ENCODE measurements at places on chromosomes 5 and 9.

GRCh38 chr5:5678909-5679308 is 256.4 kb downstream of the ICE1 start:
- no peak for DNase-seq

GRCh38 chr5:7261900-7262299 is 134.0 kb upstream of the ADCY2 start:
- DNase-seq = no peak

DNA sequence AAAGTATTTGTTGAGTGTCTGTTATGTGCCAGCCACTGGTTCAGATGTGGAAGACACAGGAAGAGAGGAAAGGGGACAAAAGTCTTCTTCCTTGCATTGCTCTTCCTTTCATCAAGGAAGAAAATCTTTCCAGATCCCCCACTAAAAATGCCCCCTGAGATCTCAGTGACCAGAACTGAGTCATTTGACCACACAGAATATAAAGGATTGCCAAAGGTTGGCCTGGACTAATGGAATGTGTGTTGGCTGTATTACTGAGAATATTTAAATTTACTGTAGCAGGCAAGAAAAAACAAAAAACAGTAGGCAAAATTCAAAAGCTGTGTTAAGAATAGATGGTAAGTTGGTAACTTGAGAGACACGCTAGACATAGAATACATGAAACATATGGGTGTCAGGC is 10.0 kb upstream of the SEPTIN8 start:
- DNase-seq = no peak

- DNase-seq = no peak
These were observed 9.3 kb upstream of the ADRA1B start for GRCh38 chr5:159906943-159907342.

GRCh38 chr5:77218263-77218662 is 7.8 kb downstream of the PDE8B start:
- DNase-seq = no peak

DNA sequence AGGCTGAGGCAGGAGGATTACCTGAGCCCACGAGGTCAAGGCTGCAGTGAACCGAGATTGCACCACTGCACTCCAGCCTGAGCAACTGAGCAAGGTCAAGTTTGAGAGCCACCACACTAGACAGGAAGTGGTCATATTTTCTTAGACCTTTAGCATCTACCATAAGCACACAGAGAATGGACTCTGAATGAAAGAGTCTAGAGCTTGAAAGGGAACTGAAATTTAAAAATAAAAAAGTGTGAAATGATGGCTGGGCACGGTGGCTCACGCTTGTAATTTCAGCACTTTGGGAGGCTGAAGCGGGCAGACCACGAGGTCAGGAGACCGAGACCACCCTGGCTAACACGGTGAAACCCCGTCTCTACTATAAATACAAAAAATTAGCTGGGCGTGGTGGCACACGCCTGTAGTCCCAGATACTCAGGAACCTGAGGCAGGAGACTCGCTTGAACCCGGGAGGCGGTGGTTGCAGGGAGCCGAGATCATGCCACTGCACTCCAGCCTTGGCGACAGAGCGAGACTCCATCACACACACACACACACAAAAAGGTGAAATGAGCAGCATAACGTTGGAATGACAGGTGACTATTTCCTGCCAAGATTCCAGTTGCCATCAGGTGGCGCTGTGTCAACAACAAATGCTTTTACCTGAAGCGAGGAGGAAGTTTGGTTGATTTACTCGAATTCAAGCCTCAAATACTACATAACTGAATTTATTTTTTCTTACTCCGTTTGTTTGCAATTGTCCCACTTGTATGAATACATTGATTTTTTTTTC is 21.3 kb upstream of the AK3 start:
- peak; percentile 59 for DNase-seq

DNA sequence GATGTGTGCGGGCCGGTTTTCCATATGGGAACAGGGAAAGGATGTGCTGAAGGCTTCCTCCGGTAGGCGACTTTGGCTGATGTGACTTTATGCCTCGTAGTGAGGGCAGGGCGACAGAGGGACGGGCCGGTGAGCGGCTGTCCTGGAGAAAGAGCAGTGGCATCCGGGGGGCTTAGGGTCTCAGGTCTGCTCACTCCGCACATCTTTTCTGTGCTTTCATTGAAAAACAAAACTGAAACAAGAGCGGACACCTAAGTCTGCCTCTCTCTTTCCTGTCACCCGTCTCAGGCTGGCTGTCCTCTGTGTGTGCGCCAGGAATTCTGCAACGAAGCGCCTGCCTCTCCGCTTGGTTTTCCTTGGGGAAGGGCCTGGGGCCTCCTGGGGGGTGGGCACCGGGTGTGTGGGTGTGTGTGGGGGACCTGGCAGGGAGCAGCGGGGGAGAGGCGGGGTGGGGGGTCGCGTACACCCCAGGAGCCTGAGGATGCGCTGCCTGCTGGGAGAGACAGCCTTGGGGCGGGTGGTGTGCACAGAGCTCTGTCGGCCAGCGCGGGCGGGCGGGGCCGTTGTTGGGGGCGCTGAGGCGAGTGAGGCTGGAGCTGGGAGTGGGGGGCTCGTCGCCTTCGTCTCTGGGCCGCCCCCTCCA is 580 bp upstream of the PRRX2 start:
- DNase-seq = no peak

- DNase-seq = no peak
These were observed 140.6 kb upstream of the STC2 start for GRCh38 chr5:173468821-173469251.

DNA sequence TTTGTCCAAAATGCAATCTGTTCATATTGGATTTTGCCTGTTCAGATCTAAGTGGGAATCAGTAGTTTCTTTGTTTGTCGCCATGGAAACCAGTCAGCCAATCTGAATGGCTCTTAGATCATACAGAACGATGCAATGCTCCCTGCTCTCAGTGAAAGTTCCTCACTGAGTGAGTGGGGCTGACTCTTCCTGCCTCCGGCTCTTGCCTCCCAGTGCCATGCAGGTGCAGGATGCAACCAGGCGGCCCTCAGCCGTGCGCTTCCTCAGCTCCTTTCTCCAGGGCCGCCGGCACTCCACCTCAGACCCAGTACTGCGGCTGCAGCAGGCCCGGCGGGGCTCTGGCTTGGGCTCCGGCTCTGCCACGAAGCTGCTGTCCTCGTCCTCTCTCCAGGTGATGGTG is at the start of gene PTPDC1:
Gene PTPDC1, plus strand, starts transcription at position 151 of the 400 bp plus-strand sequence. Its CDS starts 67 bp downstream, at position 218.
- no peak for DNase-seq

GRCh38 chr5:10297646-10298204 is 10.0 kb downstream of the CMBL start:
- DNase-seq = no peak

- DNase-seq = no peak
These were observed 15.0 kb upstream of the ORM1 start for GRCh38 chr9:114307899-114308267.

- no peak for DNase-seq
These were observed 451.0 kb upstream of the GRIA1 start for GRCh38 chr5:153039501-153039900.

DNA sequence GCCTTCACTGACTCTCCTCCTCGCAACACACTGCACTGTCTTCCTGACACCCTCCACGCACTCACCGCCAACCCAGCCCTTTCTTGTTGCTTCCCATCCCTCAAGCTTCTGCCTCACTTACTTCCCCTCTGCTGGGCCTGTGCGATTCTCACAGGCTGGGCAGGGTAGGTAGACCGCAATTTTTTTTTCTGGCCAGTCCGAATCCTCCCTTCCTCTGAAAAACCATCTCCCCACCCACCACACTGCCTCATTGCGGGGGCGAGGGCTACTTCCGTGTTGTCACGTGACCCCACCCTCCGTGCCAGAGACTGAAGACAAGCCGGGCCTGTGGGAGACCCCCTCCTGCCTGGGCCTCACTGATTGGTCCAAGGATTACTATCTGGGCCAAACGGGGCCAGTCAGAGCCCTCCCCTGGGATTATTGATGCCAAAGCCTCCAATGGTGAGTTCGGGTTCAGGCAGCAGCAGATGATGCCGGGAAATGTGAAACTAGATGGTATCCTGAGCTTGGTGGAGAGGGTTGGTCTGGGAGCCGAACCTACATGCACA is 73.1 kb downstream of the STK10 start:
- DNase-seq = peak; percentile 42

DNA sequence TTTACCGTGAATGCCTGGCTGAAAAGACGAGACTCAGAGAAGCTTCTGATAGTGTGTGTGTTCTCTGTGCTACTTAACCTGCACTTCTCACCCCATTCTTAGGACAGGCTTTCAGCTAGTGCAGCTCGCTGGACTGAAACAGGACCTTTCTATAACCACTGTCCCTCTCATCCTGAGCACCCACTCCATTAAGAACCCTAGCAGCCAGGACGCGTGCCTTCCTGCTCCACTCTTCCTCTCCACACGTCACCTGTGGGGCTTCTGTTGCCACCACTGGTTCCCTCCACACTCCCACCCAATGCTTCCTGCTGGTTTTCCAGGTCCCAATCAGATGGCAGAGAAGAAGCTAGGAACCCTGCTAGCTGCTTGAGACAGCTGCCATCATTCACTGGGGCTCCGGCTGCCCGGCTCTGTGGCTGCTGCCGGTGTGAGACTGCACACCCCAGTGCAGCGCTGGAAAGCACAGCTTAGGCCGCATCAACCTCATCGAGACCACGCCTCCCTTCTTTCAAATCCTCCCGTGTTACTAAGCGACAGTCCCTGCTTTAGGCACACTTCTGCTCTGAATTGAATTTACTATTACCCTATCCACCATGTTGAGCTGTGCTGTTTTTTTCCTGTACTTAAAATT is 44.0 kb downstream of the RNF130 start:
- DNase-seq = no peak

GRCh38 chr5:109880907-109881685 is 191.4 kb downstream of the MAN2A1 start:
- DNase-seq = no peak

GRCh38 chr5:124451721-124452383 is 294.6 kb downstream of the ZNF608 start:
- no peak for DNase-seq

DNA sequence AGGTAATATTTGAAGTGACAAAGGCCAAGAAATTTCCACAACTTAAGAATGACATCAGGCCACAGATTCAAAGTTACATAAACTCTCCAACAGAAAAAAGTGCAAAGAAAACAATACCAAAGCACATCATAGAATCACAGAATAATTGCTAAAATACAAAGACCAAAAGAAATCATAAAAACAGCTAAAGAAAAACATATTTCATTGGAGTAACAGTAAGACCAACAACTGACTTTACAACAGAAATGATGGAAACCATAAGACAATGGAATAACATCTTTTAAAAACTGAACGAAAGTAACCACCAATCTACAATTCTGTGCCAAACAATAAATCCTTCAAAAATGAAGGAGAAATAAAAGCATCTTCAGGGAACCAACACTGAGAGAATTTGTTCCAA is 38.3 kb downstream of the ZDHHC21 start:
- DNase-seq = no peak

DNA sequence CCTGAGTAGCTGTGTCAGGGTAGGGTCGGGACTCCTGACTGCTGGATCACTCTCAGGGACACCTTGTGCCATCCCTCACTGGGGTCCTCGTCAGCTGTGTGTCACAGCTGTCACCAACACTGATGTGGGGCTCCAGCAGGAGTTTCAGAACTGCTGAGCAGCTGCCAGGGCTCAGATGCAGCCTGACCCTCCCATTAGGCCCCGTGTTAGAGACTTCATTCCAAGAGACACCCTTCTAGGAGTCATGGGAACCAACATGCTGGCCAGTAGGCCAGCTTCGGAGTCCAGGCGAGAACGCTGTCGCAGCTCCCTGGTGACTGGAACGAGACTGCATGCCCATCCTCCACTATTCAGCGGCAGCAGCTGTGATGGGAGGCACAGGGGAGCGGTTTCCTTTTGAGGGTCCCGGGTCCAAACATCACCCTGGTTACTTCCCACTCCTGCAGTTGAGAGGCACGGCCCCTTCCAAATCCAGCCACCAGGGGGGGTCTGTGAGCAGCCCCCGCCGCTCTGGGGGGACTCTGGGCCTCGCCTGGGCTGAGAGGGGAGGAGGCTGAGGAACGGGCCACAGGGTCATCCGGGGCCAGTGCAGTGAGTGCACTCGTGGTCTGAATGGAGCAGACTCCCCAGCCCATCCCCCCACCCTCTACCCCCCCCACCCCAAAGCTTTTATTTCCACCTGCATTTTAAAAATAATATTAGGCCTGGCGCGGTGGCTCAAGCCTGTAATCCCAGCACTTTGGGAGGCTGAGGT is 12.6 kb upstream of the TCF7 start:
- DNase-seq = peak; percentile 62

DNA sequence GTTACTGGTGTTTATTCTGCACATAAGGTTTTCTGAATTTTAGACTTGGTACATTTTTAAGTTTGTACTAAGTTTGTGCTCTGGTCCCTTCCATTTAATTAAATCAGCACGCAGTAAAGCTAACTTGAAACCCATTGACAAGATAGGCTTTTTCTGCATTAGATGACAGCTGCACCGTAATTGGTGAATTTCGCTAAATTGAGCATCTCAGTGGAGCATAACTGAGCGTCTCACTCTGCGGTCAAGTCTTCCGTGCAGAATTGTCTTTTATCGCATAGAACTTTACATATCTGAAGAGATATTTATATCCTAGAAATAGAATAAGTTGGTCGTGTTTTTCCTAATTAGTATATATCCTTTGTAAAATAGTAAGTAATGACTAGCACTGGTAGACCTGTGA is 4.1 kb downstream of the SUB1 start:
- DNase-seq = no peak

- DNase-seq = no peak
These were observed 88.3 kb downstream of the GIN1 start for GRCh38 chr5:103031607-103032006.

All from stimulated activated CD4-positive, alpha-beta T cell treated with anti-CD3 and anti-CD28 coated beads, Interleukin-1b, Interleukin-23, amount 100 ng/mL, for 24 hours (primary cell).